RCC 7860 (cell line): ENCODE measurements at places on chromosomes 6 and 20.
A peak's percentile ranks its signal among the peaks of the same experiment; 100 is the strongest.

DNA sequence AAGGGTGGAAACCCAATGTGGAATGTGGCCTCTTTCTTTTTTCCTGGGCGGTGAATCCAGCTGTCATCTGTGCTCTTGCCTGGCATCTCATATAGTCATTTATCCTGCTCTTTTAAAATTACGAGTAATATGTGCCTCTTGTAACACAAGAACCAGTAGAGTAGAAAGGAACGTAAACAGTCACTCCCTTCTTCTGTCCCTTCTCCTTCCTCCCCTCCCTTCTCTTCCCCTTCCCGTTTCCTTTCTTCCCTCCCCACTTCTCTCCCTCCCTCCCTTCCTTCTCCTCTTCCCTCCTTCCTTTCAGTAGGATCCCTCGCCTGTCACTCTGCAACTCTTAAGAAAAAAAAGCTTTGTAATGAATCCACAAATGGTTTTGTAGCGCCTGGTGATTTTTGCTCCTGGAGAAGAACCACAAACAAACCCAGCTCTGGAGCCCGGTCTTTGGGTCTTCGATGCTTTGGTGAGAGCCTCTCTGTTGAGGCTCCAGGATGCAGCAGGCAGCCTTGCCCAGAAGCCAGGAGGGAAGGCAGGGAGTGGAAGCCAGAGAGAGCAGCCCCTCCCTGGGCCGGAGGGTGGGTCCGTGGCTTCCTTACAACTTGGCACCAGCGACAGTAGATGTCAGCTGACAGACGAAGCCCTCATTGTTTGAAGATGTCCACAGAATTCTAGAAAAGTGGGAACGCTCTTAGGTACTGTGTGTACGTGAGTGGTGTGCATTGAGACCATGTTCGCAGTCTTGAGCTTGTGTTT lies 15.0 kb downstream of the DUSP22 start:
- no peak for DNase-seq

GRCh38 chr6:149190224-149190831 lies 127.2 kb upstream of the TAB2 start:
- no peak for DNase-seq

DNA sequence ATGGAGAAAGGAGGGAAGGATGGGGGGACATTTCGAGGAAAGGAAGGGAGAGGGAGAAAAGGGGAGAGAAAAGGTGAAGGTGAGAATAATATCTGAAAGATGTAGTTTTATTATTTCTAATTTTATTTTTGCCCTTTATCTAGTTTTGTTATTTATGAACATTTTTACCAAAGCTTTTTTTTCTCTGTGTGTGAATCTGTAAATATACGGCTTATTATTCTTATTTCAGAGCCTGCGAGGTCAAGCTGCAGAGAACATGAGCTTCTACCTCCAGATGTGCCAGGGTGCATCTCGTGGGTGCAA lies 35.0 kb downstream of the HLA-A start:
- DNase-seq: no peak

- DNase-seq: no peak
Observed at GRCh38 chr6:37938909-37939308, 119.4 kb downstream of the ZFAND3 start.

DNA sequence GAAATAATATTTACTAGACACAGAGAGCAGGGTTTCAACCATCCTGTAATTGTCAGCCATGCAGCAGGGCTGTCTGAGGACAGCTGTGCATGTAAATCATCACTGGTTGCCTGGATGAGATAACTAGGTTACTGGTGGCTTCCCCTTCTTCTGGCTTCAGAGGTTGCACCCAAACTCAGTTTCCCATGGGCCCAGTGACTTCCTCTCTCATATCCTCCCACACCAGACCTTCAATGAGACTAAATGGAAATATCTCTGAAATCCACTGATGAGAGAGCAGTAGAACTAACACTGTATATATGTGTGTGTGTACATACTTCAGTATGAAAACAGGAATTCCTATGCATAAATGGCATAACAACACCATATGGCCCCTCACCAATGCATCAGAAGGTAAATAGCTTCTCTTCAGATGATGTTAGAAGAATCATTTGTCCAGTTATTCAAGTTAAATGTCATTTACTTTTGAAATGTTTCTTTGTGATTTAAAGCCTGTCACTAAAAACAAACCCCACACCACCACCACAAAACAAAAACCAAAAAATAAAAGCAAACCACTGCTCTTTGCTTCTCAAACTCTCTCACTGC lies 51.0 kb upstream of the IL20RA start:
- no peak for DNase-seq

GRCh38 chr20:37408302-37409193 lies 62.6 kb downstream of the SRC start:
- DNase-seq: no peak

DNA sequence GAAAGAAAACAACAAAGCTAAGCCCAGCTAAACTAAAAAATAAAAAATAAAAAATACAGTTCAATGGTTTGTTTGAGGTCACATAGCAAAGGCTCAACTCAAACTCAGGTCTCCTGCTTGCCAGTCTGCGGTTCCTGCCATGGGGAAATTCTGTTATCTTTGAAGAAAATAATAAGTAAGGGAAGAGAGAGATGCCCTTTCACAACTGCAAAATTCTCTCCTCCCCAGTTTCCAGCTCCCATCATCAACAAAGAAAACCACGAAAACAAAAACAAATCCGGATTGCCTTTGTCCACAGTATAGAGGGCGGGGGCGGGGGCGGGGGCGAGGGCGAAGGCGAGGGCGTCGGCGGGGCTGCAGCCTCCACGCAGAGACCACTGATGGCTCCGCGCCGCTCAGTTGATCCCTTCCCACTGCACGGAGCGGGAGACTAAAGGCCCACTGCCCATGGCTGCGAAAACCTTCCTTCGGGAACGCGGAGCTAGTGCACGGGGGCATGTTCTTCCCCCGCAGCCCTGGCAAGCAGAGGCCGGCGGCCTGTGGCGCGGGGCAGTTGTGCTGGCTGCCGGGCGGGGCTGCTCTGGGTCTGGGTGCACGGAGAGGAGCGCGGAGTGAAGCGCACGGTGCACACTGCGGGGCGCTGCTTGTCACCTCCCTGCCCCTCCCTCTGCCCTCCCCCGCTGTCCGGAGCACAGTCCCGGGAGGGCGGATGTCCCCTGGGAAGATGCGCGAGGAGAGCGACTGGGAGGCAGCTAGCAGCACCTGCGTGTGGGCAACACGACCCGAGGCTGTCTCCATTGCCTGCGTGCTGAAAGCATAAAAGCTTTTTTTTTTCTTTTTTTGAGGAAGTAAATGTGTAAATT lies 54.1 kb upstream of the TPD52L1 start:
- peak; percentile 22 for DNase-seq

- DNase-seq: no peak
Observed at GRCh38 chr6:136566007-136566487, 15.8 kb upstream of the MAP7 start.

DNA sequence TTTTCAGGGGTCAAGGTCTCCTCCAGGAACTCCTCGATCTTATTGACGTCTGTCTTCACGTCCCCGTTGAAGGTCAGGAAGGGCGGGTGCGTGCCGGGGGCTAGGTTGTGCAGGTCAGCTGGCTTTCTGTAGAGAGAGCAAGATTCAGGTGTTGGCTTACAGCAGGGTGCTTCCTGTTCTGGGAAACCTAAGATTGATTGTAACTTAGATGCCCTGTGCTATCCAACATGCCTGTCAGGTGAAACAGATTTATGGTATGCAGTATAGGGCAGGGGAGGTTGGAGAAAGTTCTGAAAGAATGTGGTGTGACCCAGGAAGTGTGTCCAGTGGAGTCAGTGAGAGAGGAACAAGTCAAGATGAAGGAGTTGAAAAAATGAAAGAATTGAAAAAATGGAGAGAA lies 66.4 kb downstream of the CLIC5 start:
- no peak for DNase-seq

DNA sequence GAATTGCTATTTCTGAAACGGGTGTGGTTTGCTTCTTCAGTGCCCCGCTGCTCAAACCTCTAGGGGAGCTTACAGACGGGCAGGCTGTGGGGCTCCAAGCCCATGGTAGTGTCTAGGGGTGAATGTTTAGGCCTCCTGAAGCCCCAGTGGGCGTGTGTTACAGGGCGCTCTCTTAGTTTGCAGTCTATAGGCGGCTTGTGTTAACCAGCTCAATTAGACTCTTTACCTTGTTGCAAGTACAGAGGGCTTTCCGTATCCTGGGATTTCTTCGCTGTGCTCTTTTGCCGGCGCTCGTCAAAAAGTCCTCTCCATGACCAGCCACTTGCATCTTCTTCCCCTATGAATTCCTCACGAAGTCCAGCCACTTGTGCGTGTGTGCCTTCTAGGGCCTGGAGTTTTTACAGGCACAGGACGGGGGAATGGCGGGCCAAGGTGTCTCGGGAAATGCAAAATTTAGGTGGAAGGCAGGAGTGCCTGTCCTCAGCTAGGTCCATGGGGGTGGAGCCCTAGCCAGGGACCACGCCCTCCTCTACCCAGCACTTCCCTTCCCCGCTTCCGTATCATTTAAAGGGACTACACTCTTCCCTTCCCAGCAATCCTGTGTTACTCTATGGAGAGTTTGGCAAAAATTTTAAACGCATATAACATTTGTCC lies 94.5 kb downstream of the HTR1B start:
- no peak for DNase-seq

- peak; percentile 33 for DNase-seq
Observed at GRCh38 chr6:111487661-111488060, 4.6 kb upstream of the REV3L start.

GRCh38 chr20:60485012-60485760 lies 527.0 kb downstream of the CDH26 start:
- DNase-seq: no peak

DNA sequence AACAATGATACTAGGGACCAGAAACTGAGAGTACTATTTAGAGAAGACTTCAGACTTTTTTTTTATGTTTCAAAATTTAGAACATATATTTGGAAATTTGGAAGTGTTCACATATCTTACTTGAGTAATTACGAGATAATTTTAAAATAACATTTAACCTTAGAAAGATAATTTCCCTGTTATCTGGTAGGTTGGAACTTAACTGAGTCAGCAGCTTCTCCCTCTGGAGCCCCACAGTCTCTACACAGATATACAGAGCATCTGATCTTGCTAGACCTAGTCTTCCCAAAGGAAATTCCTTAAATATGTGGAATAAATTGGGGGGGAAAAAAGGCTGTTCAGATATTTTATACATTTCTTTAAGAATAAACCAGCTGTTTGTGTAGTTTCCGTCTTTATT lies 48.6 kb downstream of the TSPYL4 start:
- no peak for DNase-seq

DNA sequence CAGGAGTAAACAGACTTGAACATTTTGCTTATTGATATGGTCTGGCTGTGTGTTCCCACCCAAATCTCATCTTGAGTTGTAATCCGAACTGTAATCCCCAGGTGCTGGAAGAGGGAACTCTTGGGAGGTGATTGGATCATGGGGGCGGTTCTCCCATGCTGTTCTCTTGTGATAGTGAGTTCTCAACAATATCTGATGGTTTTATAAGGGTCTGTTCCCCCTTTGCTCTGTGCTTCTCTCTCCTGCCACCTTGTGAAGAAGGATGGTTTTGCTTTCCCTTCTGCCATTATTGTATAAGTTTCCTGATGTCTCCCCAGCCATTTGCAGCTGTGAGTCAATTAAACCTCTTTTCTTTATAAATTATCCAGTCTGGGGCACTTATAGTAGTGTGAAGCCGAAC lies 40.0 kb downstream of the MYLIP start:
- DNase-seq: peak; percentile 10

DNA sequence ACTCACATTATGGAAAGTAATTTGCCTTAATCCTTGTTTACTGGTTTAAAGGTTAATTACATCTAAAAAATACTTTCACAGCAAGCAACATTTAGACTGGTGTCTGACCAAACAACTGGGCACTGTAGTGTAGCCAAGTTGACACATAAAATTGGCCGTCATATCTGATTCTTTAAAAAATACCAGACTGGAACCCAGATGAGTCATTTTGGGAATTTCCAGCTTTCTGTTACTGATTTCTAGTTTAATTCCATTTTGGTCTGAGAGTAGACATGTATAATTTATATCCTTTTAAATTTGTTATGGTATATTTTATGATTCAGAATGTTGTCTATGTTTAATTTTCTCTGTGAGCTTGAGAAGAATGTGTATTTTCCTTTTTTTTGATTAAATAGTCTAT lies 44.1 kb downstream of the SCP2D1 start:
- DNase-seq: peak; percentile 73

- DNase-seq: no peak
Observed at GRCh38 chr20:59823030-59823423, 110.4 kb downstream of the SYCP2 start.

GRCh38 chr6:21777846-21778245 lies 184.3 kb downstream of the SOX4 start:
- no peak for DNase-seq

- DNase-seq: no peak
Observed at GRCh38 chr6:99364026-99364425, 14.6 kb upstream of the FAXC start.

GRCh38 chr6:34608321-34609091 lies 52.4 kb upstream of the SPDEF start:
- no peak for DNase-seq

DNA sequence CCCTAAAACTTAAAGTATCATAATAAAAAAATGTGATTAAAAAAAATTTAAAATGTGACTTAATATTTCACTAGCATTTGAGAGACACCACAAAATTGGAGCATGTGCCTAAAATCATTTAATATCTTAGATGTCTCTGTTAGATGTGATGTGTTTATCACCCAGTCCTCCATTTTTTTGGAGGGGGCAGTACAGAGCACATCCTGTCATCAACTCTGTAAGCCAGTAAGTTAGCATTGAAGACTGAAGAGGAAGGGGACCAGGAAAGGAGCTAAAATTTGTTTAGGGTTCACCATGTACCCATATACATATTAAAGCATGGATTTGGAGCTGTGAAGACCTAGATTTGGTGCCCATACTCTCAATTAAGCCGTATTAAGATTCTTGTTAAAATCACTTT lies 30.7 kb upstream of the ADIG start:
- no peak for DNase-seq

GRCh38 chr6:55174211-55175026 lies at the start of gene HCRTR2:
Gene HCRTR2, plus strand, starts transcription at chr6:55174515. Its CDS starts 73 bp downstream, at chr6:55174588.
- DNase-seq: no peak

DNA sequence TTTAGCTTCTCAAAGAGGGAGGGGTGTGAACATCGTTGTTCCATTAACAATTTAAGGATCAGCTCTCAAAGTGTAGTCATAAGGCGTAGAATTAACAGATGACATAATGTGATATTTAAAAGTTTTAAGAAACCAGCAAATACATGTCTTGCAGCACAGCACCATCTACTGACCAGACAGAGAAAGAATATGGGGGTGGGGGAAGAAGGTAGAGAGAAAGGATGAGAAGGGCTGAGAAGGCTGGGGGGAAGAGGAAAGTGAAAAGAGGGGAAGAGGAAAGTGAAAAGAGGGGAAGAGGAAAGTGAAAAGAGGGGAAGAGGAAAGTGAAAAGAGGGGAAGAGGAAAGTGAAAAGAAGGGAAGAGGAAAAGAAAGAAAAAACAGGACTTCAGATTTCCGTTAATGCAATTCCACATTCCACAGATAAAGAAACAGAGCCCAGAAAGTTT lies 80.9 kb downstream of the HAO1 start:
- peak; percentile 31 for DNase-seq

- DNase-seq: peak; percentile 69
Observed at GRCh38 chr6:9405369-9405768, 970.0 kb upstream of the SLC35B3 start.

GRCh38 chr6:52077180-52077884 lies 10.1 kb downstream of the PKHD1 start:
- no peak for DNase-seq

- DNase-seq: no peak
Observed at GRCh38 chr6:15522856-15523529, 139.8 kb downstream of the DTNBP1 start.

- no peak for DNase-seq
Observed at GRCh38 chr6:154509421-154510143, 903 bp downstream of the CNKSR3 start.

GRCh38 chr20:6121504-6121903 lies 1.3 kb downstream of the FERMT1 start:
- DNase-seq: no peak
